Spleen (tissue), 13 donors: ENCODE measurements at places on chromosomes 5 and 9. TPM values are rescaled to one million over a fixed set of nuclear protein-coding genes. Genes with fewer than 3 reads are reported as not detected.

ATOX1 gene
- 211 TPM for polyA plus RNA-seq

GRCh38 chr9:105510024-105510423, 47.9 kb upstream of the FKTN start:
- no peaks in the 10 kb centered on the region for H3K4me1 ChIP-seq
- no peak for DNase-seq
- no peaks in the 10 kb centered on the region for H3K27me3 ChIP-seq
- H3K36me3 ChIP-seq, result no peaks in the 10 kb centered on the region
- H3K27ac ChIP-seq, result no peak overlapping the region

- H3K27me3 ChIP-seq, result no peaks in the 10 kb centered on the region
- no peak overlapping the region for H3K27ac ChIP-seq
- no peak overlapping the region for H3K4me3 ChIP-seq
- no peak for DNase-seq
- no peaks in the 10 kb centered on the region for H3K36me3 ChIP-seq
Observed at GRCh38 chr9:84991514-84991870, 322.0 kb downstream of the NTRK2 start.

GRCh38 chr5:52769061-52769460, 18.7 kb upstream of the ITGA1 start:
- H3K4me3 ChIP-seq, result no peak overlapping the region
- peaks cover 32% of the 10 kb centered on the region for H3K4me1 ChIP-seq
- H3K36me3 ChIP-seq, result no peaks in the 10 kb centered on the region
- H3K27me3 ChIP-seq, result no peaks in the 10 kb centered on the region
- no peak overlapping the region for H3K27ac ChIP-seq
- no peak for DNase-seq

- no peak overlapping the region for H3K4me3 ChIP-seq
- H3K27ac ChIP-seq, result no peak overlapping the region
- H3K36me3 ChIP-seq, result no peaks in the 10 kb centered on the region
Observed at GRCh38 chr9:76153339-76153738, 240.9 kb downstream of the RFK start.

DNA sequence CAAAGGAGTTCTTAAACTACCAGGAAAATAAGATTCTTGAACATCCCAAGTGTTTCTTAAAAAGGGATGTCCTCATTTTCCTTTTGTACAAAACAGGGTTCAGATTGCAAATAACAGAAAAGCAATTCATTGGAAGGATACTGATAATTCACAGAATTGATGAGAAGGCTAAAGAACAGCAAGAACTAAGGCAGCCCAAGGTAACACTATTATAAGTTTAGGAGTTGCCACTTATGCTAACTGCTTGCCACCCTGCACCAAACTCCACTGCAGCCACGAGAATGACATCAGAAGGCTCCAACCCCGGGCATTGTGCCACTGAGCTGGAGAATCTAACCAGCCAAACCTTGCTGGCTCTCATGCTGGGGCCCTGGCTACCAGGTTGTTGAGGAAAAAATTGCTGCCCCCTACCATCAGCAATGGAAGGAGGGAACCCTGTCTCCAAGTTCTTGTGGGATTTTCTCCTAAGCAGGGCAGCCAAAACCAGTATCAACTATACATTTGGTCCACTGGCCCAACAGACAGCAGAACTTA, 123.4 kb downstream of the ARL15 start:
- no peak overlapping the region for H3K4me3 ChIP-seq
- H3K27ac ChIP-seq, result no peak overlapping the region
- no peaks in the 10 kb centered on the region for H3K4me1 ChIP-seq
- DNase-seq, result no peak
